OCI-M1 (cell line): ENCODE measurements at places on chromosomes 12 and 14.
A peak's percentile ranks its signal among the peaks of the same experiment; 100 is the strongest.

- DNase-seq, result no peak
These were observed 85.9 kb upstream of the REP15 start for GRCh38 chr12:27610374-27610773.

DNA sequence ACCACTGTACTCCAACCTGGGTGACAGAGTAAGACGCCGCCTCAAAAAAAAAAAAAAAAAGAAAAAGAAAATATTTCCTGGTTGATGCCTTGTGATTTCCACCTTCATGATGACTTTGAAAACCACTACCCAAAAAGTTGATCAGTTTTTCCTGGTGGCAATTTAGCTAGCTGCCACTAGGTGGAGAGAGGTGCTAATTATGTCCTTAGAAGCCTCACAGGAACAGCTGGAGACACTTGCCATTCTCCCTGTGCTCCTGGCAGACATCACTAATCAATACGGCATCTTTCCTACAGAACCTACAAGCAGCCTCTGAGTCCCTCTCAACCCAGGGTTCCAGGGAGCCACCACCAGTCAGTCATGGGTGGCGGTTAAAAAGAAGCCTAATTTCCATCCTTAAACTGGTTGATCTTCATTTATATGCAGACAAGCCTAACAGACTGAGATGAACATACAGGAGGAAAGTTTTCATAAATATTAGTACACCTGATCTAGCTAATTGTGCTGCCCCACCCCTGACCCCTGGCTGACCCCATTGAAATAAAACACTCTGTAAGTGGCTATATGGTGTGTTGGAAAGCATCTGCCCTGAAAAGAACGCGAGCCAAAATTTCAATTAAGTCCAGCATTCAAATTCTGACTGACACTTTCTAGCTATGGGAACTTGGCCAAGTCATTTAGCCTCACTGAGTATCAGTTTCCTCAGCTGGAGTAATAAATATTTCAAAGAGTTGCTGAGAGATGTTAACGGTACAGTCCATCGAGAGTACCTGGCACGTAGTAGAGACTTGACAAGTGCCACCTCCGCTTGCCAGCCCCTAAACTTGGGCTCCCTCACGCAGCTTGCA lies 6.2 kb upstream of the OAS1 start:
- peak; percentile 75 for DNase-seq

GRCh38 chr12:104974626-104975290 lies 11.4 kb upstream of the NOPCHAP1 start:
- DNase-seq, result no peak

- DNase-seq, result no peak
These were observed 20.3 kb downstream of the SYNDIG1L start for GRCh38 chr14:74405663-74406062.

GRCh38 chr12:68263366-68263765 lies 10.0 kb upstream of the IL22 start:
- no peak for DNase-seq

DNA sequence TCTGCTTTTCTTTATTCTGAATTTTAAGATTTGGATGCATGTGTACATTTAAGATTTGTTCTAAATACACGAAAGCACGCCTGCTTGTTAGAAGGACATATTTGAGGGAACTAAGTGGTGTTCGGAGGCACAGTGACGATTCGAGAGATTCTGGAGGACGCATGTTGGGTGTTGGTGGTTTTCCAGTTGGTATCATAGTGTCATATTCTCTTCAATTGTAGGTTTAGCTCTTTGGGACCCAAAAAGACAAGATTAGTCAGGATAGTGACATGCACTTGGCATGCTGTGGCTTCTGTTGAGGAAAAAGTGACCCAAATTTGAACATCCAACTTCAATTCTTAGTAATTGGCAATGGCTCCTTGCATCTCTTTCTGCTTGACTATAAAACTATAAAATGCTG lies 30.1 kb downstream of the PRKCH start:
- DNase-seq, result no peak

- no peak for DNase-seq
These were observed 847.8 kb downstream of the RPS29 start for GRCh38 chr14:48738186-48738925.

DNA sequence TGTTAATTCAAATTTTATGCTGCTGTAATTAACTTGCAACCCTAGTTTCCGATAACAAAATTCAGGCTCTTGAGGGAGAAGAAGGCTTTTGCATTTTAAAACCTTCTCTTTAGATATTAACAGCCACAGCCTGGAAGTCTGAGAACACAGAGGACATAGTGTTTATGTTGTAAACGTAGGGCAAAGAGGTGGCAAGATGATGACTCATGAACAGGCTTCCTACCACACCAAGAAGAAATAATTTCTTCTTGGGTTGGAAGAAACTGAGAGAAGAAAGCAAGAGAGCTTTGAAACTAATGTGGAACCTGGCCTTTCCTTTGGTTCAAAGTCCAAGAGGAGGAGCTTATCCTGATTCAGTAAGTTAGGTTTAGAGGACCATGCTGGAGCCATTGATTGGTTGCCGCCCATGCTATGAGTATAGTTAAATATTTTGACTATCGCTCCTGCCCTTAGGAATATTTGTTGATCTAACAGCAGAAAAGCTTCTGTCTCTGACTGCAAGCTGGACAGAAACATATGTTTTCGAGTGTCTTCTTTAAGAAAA lies 31.8 kb downstream of the CCDC198 start:
- no peak for DNase-seq

GRCh38 chr14:64126548-64126947 lies 167.6 kb downstream of the ESR2 start:
- DNase-seq, result no peak

DNA sequence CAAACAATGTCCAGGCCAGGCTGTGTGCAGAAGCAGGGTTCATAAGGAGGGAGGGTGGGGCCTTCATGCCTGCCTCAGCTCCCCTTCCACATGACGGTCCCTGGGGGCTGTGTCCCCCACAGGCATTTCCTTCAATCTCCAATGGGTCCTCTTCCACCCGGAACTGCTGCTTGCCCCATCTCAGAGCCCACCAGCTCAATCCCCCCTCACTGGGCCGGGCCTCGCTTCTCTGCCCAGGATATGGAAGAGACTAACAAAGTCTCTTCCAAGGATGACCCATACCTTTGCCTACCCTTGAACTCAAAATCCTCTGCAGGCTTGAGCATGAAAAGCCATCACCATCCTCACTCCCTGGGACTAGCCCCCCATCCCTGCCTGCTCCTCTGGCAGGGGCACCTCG lies 28.4 kb upstream of the FAM181A start:
- no peak for DNase-seq

DNA sequence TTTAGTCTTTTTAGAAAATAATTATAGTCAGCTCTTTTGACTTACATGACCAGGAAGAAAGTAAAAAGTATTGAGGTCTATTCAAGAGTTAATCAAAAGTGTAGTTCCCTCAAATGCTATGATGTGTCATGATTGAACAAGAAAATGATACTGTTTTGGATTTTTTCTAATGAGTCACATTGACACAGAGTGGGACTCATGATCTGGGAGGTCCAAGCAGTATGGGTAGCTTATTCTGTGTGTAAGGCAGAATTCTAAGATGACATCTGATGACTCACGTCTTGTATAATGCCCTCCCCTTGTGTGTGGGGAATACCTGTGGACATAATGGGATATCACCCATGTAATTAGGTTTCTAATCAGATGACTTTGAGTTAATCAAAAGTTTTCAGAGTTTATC lies 178.1 kb upstream of the DDHD1 start:
- DNase-seq, result no peak

DNA sequence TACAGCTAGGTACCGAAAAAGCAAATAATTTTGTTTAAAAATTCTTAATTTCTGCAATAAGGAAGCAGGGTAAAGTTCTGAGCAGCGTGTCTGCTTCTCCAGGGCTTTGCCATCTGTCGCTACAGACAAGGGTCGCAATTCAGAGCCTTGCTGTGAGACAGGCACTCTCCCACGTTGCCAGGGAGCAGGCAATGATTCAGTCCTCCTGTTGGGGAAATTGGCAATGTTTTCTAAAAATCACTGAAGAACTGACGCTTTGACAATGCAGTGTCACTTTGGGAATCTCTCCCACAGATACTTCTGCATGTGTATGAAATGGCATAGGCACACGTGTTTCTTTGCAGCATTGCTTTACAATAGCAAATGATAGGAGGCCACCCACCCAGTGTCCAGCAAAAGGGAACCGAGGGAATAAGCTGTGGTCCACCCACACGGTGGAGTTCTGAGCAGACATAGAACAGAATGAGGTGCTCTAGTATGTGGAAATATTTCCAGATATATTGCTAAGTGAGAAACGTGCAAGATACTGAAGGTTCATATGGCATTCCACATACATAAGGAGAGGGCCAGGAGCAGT lies 16.0 kb upstream of the HIP1R start:
- no peak for DNase-seq

DNA sequence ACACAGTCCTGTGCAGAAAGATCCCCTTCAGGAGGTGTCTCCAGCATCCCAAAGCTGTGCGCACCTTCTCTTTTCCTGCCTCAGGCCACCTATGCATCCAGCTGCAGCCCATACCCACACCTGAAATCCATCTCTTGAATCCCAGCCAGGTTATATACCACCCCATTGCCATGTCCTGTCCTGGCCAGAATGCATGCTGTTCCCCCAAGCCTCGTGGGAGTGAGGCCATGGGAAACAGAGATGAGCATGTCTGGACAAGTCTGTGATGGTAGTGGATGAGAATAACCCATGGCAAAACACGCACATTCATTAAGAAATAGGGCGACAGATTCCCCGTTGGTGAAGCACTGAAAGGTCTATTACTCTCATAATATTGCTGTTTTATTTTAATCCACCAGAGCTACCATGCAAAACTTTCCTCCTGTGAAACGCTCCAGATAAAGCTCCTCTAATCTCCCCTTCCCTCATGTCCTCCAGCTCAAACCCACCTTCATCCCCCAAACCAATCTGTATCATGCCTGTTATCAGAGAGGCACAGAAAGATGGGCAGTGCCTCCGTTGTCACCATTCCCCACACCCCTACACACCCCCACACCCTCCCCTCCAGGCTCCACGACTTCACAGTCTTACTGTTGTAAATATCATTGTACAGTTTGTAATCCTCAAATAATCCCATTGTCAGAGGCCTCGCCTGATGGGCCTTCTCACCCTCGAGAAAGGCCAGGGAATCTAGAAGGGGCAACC lies 97.5 kb upstream of the FKBP4 start:
- DNase-seq, result peak; percentile 83

DNA sequence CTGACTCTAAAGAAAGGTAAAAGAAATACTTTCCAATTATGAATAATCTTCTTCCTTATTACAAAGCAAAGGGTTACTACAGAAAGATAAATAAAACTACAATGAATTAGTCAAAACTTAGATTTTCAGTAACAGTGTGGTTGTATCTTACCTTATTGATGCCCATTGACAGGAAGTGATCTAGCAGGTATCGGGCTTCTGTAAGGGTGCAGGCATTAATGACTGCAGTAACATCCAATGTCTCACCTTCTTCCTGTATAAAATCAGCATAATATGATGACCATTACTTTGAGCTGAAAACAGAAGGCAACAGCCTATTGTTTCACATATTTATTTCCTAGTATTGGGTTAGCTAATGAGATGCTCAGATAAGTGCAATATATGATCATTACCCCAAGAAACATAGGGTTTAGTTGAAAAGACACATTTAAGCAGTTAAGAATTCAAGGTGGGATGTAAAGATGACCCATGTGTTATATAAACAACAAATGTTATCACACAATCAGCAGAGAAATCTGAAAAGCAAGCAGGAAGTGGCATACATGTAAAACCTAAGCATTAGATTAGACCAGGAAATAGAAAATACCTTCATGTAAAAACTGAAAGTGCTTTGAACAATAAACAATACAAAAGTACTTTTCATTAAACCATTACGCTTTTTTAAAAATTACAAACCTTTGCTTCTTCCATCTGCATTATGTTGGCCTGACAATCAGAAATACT lies 111.2 kb downstream of the KIF21A start:
- no peak for DNase-seq

DNA sequence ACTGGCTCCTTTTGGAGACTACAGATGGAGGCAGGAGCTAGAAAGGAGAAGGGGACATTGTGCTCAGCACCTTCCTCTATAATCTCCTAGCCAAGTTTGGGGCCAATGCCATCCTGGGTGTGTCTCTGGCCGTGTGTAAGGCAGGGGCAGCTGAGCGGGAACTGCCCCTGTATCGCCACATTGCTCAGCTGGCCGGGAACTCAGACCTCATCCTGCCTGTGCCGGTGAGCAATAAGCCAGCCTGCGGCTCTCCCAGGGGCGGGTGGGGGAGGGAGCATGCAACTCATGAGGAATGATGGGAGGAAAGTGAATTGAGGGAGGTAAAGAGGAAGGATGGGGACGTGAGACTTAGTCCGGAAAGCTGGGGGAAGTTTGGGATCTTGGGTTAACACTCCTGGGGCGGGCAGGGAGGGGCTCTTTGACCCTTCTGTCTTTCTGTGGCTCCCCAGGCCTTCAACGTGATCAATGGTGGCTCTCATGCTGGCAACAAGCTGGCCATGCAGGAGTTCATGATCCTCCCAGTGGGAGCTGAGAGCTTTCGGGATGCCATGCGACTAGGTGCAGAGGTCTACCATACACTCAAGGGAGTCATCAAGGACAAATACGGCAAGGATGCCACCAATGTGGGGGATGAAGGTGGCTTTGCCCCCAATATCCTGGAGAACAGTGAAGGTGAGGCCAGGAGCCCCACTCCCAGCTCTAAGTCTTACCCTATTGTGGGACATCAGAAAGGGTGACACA lies 3.3 kb downstream of the ENO2 start:
- DNase-seq, result no peak

GRCh38 chr12:46266382-46266791 lies 2.5 kb downstream of the SLC38A1 start:
- DNase-seq, result no peak

DNA sequence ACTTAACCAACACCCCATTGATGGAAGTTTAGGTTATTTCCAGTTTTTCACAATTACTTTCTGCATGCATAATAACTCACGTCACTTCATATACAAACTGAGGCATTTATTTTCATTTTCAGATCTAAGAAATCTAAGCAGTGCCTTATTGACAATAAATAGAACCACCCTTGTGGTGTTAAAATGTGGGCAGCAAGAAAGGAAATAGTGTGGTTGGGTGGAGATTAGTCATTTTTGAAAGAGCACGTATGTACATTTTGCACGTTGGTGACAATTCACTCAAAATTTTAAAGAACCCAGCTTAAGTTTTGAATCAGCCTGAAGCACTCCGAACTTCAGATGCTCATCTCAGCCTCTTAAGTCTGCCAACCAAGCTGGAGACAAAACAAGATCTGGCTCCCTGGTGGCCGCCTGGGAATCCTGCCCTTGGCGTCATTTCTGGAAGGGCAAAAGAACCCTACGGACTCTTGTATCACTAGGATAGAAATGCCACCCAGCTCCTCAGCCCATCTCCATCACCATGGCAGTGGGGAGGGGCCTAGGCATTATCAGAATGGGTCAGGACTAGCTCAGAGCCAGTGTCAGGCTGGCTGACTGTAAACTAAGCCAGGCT lies 89.5 kb upstream of the BCL2L14 start:
- no peak for DNase-seq

GRCh38 chr12:126160912-126161311 lies 1095.7 kb downstream of the AACS start:
- DNase-seq, result no peak

- DNase-seq, result no peak
These were observed 1.0 kb downstream of the SMARCD1 start for GRCh38 chr12:50086148-50086547.
